ENCODE measurements at places on chromosomes 11 and 22. TPM values are rescaled to one million over a fixed set of nuclear protein-coding genes. Genes with fewer than 3 reads are reported as not detected.

NEFH gene
- 0.99 TPM for total RNA-seq

NR1H3 gene
- total RNA-seq, result 26.3 TPM

BIK gene
- total RNA-seq, result 6.8 TPM

EFCAB6 gene
- 1.1 TPM for total RNA-seq

CCDC87 gene
- total RNA-seq, result 0.14 TPM
